Activated CD4-positive, alpha-beta T cell treated with anti-CD3 and anti-CD28 coated beads, Interleukin-2, amount 50 U/mL, for 24 hours (primary cell): ENCODE measurements at places on chromosomes 12 and 14.
A peak's percentile ranks its signal among the peaks of the same experiment; 100 is the strongest.

DNA sequence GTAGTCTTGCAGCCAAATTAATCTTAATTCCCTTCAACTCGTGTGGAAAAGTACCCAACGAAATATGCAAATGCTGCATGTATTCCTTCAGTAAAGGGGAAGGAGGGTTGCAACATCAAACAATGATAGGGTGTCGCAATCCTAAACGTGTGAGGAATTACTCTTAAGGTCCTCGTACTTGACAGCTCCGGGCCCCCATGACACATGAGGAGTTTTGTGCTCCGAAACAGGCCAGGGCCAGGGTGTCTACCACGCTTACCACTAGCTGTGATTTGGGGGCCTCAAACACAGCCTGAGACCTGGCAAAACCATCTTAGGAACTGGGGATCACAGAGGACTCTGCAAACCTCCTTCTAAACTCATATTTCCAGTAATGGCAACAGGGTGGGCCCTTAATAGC is 20.4 kb downstream of the FOS start:
- no peak for DNase-seq

DNA sequence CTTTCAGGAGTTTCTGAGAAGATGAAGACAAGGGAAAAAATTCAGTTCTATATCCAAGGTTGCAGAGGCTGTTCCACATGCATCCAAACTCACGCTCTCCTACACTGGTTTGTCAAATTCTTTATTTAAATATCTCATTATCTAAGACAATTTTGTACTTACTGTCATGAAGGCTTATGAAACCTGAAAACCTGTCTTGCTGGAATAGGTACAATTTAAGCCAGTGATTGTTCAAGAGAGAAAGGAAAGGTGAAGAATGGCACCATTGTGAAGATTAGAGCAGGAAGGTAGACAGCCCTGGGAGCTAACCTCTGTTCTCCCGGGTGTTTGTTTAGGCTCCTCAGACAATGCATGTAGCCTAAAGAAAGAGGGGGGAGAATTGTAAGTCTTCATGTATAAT is 315.1 kb upstream of the PRKD1 start:
- no peak for DNase-seq

DNA sequence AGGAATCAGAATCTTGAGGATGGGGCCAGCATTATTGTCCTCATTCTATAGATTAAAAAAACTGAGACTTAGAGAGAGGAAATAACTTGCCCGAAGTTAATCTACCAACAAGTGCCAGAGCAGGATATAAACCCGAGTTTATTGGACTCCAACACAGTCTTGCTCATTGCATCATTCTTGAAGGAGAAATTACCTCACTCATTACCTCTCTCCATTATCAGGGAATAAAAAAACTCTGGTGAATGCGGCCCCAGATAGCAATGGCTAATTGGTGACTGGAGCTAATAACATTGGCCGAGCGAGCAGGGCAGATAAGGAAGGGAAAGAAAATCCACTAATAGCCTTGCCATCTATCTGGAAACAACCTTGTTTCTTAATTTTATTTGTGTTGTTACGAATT is 24.7 kb upstream of the TMED10 start:
- DNase-seq = no peak

DNA sequence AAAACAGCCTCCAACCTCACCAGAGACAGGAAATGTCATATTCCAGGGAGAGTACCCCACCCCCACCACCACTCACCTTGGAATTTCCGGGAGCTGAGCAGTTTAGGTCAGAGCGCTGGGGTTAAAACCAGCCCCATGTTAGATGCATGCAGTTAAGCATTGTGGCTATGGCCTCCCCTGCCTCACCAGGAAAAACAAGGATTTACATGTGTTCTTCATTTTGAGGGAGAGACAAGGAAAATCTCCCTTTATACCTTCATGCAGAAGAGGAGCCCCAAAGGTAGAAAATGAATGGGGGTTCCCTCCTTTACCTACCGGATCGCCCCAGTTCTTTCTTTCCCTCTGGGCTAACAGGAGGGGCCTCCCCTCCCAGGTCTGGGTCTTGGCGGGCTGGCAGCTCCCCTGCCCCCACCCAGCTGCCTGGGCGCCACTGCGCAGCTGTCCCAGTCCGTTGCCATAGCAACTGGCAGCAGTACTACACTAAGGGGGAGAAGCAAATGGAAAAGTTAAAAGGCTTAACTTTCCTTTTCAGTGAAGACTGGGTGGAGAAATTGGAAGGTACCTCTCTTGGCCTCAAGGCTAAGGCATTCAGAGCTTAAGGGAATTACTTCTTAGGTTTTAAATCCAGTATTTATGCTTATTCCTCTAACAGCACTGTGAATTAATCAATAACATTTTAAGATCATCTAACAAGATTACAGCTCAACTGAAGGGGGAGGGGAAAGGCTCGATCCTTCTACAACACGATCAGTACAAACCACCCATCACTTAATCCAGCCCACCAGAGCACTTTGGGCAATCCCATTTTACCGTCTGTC is 20.5 kb downstream of the CBX5 start:
- peak; percentile 24 for DNase-seq

DNA sequence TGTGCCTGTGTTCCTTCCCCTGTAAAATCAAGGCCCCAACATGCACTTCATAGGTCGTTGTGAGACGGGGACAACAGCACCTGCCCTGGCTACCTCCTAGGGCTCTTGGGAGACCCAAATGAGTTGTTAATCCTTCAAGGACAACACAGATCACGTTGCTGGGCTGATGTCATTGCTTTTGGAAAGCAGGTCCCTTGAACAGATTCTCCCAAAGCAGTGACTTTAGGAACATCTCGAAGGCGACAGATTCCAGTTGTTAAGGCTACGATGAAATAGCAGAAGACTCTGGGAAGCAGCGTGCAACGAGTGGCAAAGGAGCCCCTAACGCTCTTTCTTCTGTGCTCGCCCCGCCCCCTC is 26.2 kb upstream of the MAP1LC3B2 start:
- DNase-seq = no peak

- no peak for DNase-seq
Observed at GRCh38 chr14:91358654-91359220, 58.9 kb downstream of the CCDC88C start.

DNA sequence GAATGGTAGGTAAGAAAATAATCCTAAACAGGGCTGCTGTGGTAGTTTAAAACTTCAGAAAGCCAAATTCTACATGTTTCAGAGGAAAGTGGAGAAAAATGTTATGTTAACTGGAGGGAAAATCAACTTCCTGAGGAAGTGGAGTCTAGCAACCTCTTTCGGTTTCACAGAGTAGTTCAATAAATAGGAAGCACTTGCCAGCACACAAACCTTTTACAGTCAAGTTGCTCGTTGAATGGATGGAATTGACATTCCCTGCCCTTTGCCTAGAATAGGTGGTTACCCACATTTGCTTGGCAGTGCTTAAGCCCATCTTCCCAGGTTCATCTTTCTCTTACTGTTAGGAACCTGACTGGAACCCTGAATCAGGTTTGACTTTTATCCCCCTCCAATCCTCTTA is 15.9 kb downstream of the ANKRD13A start:
- no peak for DNase-seq

- no peak for DNase-seq
Observed at GRCh38 chr14:66746316-66747006, 238.5 kb downstream of the GPHN start.

DNA sequence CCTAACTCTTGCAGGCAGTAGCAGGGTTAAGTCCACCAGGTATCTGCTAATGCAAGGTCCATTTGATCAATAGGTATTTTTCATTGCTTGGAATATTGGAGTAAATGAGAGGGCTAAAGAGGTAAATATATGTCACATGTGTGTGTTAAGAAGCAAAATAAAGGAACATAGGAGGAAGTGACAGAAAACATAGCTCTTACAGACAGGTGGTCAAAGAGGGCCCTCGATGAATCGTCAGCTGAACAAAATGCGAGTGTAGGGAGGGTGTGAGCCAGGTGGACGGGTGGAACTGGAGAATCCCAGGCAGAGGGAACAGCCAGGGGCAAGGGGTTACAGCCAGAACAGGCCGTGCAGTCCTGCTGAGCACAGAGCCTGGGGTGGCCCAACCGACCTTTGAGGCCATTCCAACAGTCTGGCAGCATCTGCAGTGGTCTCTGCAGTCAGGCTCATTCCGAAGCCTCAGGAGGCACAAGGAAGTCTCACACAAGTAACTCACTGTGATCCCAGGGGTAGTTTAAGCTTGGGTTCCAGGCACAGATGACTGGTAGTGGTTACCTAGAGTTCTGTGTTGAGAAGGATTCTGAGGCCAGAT is 43.2 kb downstream of the CCDC88C start:
- no peak for DNase-seq

DNA sequence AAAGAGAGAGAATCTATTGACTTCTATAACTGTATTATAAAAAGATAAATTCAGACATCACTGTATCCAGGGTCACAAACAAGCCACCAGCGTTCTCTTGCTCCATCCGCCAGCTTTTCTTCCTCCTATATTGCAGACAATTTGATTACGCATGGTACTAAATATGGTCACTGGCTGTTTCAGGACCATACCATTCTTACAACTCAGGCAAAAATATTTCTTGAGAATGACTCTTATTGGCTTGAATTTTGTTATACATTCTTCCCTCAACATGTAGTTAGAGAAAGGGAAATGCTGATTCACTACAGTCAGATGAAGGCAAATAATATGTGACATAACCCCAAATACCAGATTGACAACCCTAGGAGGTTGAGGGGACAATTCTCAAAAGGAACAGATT is 101.3 kb downstream of the SLC6A15 start:
- no peak for DNase-seq

GRCh38 chr14:75917322-75917945 is 64.4 kb downstream of the TGFB3 start:
- DNase-seq = no peak

GRCh38 chr12:78963439-78964227 is 99.1 kb downstream of the SYT1 start:
- DNase-seq = no peak

GRCh38 chr14:104978746-104979691 is 845 bp upstream of the AHNAK2 start:
- DNase-seq = no peak

GRCh38 chr14:53147893-53148292 is 5.2 kb downstream of the DDHD1 start:
- no peak for DNase-seq

DNA sequence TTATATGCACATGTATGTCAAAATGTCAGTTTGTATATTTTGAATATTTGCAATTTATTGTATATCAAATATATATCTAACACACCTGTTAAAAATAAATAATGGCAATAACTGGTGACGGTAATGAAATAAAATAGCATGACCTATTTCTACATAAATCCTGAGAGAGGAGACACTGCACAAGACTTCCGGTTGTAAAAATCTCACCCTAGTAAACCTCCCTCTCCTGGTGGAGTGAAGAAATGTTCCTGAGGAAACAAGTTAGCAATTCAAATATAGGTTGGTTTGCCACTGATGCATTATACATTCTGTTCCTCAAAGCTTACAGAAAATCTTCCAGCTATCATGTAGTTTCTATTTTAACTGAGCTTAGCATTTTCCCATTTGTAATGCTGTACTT is 166.1 kb upstream of the SYT10 start:
- no peak for DNase-seq

DNA sequence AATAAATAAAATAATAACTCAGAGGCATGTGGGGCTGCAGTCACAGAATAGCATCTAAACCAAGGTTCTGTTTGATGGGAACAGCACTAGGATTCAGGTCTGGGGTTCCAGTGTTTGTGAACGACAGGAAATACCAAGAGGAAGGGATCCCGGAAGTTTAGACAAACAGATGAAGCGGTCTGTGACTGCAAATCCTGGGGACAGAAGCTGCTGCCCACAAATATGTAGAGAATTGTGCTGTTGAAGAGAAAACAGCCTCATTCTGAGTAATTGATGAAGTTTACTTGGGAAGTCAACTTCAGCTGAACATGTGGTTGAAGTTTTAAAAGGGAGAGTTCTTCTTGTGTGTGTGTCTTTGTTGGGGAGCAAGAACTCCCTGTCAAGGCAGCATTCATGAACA is 98.4 kb upstream of the TBX5 start:
- no peak for DNase-seq

GRCh38 chr12:50117057-50117622 is 5.1 kb downstream of the COX14 start:
- DNase-seq = no peak

DNA sequence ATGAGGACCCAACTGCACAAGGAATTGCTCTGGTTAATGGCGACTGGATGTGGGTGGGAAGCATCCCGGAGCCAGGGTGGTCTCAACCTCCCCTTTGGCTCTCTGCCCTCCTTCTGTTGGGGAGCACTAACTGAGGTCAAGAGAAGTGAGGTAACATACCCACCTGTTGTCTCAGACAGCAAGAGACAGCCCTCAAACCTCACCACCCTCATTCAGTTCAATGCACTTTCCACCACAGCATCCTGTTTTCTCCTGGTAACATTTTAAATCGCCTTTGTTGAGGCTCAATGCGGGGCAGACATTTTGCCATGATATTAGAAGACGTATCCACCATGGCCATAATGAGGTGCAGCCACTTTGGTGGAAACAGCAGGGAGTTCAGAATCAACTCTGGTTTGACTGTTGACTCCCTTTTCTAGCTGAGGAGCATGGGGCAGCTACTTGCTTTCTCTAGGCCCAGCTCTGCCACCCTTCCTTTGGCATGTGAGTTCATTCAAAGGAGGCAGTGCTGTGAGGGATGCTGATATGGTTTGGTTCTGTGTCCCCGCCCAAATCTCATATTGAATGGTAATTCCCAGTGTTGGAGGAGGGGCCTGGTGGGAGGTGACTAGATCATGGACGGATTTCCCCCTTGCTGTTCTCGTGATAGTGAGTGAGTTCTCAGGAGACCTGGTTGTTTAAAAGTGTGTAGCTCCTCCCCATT is 338.6 kb downstream of the PCNX1 start:
- DNase-seq = no peak

DNA sequence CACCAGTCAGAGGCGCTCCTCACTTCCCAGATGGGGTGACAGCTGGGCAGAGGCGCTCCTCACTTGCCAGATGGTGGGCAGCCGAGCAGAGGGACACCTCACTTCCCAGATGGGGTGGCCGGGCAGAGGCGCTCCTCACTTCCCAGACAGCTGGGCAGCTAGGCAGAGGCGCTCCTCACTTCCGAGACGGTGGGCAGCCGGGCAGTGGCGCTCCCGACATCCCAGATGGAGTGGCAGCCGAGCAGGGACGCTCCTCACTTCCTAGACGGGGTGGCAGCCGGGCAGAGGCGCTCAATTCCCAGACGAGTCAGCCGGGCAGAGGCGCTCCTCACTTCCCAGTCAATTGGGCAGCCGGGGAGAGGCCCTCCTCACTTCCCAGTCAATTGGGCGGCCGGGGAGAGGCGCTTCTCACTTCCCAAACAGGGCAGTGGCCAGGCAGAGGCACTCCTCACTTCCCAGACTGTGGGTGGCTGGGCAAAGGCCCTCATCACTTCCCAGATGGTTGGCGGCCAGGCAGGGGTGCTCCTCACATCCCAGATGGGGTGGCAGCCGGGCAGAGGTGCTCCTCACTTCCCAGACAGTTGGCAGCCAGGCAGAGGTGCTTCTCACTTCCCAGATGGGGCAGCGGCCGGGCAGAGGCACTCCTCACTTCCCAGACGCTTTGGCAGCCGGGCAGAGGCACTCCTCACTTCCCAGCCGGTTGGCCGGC is 143.8 kb upstream of the ARID2 start:
- DNase-seq = no peak

- no peak for DNase-seq
Observed at GRCh38 chr12:81492131-81492720, 266.9 kb downstream of the PPFIA2 start.

GRCh38 chr14:100531152-100532121 is 55.8 kb downstream of the BEGAIN start:
- no peak for DNase-seq

GRCh38 chr12:94203796-94204195 is 55.4 kb downstream of the PLXNC1 start:
- no peak for DNase-seq

GRCh38 chr14:77203611-77204458 is 22.2 kb downstream of the TMEM63C start:
- DNase-seq = no peak

- DNase-seq = no peak
Observed at GRCh38 chr12:4223273-4223845, 50.2 kb upstream of the CCND2 start.
